Activated CD8-positive, alpha-beta memory T cell treated with anti-CD3 and anti-CD28 coated beads for 1 hour (primary cell): ENCODE measurements at places on chromosomes 4 and X.

DNA sequence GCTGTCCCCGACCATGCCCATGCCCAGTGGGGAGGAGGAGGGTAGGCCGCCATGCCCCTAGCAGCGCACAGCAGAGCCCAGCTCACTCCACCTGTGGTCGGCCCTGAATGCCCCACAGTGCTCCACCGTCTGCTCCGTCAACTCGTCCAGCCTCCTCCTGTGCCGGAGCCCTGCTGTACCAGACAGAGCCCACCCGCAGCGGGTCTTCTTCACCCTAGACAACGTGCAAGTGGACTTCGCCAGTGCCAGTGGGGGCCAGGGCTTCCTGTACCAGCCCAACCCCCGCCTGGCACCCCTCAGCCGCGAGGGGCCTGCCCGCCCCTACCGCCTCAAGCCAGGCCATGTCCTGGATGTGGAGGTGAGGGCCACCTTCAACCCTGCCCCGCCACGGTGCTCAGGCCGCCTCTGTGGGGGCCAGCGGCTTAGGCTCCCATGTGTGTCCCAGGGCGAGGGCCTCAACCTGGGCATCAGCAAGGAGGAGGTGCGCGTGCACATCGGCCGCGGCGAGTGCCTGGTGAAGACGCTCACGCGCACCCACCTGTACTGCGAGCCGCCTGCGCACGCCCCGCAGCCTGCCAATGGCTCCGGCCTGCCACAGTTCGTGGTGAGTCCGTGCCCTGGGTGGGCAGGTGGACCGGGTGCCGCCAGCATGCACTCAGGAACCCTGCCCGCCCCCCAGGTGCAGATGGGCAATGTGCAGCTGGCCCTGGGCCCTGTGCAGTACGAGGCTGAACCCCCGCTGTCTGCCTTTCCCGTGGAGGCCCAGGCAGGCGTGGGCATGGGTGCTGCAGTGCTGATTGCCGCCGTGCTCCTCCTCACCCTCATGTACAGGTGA lies 6.9 kb upstream of the SRPK3 start:
- DNase-seq: no peak

- no peak for DNase-seq
Observed at GRCh38 chrX:118720058-118720707, 7.2 kb upstream of the IL13RA1 start.

DNA sequence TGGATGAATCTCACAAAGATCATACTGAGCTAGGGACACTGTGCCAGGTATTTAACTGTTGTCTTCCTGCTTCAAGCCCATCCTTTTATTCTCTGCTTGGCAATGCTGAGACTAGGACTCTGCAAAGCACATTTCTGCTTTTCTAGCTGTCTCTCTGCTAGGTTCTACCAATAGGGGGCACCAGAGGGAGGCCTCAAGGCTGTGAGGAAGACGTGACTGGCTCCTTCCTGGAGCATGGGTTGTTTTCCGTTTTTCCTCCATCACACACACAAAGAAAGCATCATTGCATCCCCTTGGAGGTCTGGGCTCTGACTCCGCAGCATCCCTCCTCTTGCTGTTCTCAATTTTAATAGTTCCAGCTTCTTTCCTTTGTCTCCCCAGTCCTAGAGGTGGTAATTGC lies 10.9 kb upstream of the DCTD start:
- DNase-seq: no peak

DNA sequence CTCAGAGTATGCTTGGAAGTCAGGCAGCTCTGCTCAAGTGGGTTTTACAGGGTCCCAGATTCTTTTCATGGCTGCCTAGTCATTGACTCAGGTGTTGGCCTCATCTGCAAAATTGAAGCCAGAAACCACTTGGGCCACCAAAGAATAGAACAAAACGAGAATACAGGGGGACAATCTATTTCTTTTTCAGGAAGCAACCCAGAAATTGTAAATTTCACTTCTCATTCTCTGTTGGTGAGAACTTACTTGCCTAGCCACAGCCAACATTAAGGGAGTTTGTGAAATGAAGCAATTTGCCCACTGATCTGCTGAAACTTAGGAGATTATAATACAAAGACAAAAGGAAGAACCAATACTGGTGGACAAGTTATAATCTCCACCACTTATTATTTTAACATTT lies 8.6 kb upstream of the TKTL2 start:
- DNase-seq: no peak

- no peak for DNase-seq
Observed at GRCh38 chr4:4921077-4921476, 61.6 kb downstream of the MSX1 start.

DNA sequence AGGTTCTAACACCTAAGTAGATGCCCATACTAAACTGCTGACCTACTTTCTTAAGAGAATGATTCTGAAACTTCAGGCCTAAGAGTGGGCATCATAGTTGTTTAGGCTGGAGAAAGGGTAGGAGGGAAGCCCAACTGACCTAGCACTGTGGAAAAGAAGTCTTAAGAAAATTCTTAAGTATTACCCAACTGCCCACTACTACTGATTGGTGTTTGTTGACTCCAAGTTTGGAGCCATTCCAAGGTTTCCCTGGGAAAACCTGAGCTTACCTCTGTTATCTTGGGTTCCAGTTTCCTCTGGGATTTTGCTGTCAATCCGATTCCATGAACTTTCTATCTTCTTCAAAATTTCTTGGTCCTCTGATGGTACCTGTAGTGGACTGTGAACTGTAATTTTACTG lies 23.9 kb downstream of the ANKRD17 start:
- no peak for DNase-seq

- DNase-seq: no peak
Observed at GRCh38 chrX:51917604-51918003, 24.2 kb downstream of the MAGED1 start.

DNA sequence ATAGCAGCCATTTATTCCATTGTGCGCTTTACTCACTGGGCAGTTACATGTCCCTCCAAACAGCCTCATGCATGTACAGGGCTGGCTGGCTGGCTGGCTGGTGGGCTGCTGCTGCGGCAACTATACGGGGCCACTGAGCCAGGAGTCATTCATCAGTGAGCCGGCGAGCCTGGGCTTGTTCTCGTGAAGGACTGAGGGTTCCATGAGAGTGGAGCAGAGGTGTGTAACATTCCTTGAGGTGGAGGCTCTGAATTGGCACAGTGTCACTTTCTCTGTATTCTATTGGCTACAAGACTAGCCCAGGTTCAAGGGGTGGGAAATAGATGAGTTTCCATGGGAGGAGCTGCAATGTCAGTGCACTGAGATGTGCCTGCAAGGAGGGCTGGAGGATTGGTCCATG lies 89.1 kb downstream of the ARHGAP10 start:
- no peak for DNase-seq

DNA sequence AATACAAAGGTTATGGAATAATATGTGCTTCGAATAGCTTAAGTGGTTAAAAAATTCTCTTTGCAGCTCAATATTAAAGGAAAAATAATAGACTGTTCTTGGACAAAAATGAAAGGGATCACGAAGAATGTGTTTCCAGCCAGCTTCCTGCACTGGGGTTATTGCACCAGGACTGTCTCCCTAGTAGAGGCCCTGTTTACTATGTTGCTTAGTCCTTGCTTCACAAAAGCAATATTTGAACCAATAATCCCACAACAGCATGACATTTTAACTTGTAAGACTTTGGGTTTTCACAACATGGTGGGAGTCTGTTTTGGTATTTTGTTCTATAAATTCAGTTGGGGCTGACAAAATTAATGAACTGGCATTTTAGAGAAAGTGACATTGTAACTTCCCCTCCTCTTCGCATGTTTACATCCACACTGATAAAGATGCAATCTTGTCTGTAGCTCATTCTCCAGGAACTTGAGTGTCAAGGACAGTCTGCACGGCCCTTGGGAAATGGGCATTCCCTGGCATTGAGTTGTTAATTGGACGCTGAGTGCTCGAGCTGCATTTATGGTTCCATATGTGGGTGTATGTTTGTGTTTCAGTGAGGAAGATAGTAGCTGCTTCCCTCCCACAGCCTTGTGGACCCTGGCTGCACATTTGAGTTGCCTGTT lies 39.0 kb downstream of the SHROOM2 start:
- no peak for DNase-seq

DNA sequence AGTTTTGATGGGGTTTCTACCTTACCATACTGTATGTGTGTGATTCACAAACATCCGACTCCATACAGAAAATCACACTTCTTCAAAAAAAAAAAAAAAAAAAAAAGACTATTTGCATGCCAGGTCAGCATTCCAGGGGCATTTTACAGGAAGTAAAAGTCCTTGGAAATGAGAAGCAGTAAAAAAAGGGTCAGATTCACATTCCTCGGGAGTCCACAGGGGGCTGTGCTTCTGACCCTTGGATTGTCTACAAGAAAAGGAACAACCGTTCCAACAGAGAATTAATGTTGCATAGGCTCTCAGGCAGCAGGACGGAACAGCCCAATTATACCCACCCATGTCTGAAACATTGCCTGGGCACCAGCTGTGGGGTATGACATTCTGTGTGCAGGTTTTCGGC lies 290.3 kb downstream of the LDB2 start:
- no peak for DNase-seq

GRCh38 chr4:89312066-89312465 lies 4.5 kb upstream of the GPRIN3 start:
- no peak for DNase-seq

DNA sequence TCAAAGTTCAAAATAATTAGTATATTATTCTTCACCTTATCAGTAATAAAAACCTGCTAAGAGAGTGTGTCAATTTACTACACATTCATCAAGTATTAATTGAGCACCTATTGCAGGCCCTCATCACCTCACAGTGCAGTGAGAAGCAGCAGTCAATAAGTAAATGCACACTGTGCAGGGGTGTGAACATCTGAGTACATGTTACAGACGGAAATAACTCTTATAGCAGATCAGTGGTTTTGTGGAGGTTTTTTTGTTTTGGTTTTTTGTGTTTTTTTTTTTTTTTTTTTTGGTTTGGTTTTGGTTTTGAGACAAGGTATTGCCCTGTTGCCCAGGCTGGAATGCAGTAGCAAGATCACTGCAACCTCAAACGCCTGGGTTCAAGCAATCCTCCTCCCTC lies 20.3 kb downstream of the KLF3 start:
- DNase-seq: no peak

DNA sequence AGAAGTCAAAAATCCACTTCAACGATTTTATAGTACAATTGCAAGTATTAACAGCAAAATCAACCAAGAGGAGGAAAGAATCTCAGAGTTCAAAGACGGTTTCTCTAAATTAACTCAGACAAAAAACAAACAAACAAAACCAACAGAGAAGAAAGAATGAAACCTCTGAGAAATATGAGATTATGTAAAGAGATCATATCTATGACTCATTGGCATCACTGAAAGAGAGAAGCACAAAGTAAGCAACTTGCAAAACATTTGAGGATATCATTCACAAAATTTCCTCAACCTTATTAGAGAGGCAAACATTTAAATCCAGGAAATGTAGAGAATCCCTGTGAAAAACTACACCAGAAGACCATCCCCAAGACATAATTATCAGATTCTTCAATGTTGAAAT lies 370.4 kb downstream of the INPP4B start:
- DNase-seq: no peak

- no peak for DNase-seq
Observed at GRCh38 chr4:74536557-74536956, 91.6 kb downstream of the AREG start.

DNA sequence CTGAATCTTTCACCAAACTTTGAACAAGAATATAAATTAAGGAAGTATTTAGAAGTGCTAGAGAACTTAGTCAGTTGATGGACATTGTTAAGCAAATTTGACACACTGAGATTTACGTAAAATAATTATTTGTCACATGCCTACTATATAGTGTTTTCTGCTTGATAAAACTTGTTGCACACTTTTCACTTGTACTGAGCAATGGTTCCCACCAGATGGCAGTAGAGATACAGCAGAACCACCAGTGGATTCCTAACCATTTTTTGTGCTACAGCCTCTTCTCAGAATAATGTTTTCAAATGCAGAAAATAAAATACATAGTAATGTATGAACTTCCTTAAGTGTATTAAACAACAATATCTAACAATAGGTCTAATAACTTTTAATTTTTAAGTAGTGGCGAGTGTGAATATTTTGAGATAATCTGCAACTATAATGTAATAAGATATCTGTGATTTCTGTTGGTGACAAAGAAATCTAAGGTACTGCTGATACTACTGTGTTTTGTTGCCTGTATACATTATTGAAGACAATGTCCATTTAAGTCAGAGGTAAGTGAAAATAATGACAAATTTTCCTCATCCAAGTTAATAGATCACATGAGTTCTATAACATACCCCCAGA lies 81.2 kb downstream of the APOOL start:
- DNase-seq: no peak

DNA sequence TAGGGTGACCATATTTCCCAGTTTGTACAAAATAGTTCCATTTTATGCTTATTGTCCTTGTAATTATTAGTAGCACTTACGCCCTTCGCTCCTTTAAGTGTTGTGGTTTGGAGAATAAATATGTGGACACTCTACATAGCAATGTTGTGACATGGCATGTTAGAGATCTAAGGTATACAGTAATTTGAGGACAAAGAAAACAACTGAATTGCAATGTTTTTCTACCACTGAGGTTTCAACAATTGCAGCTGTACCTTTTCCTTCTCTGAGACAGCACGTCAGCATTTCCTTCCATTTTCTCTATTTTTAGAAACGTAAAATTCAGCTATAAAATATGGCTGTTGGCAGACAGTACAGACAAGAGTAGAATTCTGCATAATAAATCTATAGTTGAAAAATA lies 323.1 kb downstream of the MAPK10 start:
- DNase-seq: no peak

DNA sequence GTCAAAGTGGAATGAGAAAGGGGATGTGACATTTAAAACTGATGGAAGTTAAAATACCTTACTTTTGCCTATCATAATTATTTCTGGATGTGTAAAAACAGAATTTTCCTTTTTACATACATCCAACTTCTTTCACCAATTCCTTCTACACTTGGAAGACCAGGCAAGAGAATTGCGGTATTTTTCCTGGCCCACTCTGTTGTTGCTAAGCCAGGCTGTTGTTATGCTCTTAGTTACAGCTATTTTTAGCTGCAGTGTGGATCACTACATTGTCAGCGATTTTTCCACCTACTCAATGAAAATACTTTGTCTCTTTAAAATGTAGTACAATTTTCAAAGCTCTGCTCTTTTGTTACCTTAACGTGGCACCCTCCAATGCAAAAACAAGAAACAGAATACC lies 43.4 kb downstream of the NKX6-1 start:
- no peak for DNase-seq

DNA sequence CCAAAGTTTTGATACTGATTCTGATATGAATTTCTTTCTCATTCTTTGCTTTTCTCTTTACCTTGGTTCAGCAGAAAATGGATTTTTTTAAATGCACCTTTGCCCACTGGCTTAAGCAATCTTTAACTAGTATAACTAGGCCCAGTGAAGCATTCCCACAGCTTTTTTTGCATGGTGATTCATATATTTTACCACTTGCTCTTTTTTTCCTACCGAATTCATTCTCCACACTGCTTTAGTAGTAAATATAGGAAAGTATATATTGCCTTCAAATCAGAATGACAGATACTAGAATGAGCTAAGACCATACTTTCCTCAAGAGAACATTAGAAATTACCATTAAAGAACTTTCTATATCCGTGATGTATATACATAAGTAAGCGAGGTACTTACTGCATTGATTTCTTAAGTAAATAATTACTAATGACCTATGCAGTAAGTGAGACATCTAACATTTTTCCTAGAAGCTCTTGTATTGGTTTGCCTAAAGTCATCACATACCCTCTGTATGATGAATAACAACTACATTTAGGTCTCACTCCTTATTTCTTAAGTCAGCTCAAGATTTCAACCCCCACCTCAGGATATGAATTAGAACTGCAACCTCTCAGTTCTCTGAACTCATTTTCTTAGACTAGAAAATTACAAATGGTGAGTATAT lies 44.2 kb downstream of the SLC4A4 start:
- no peak for DNase-seq
